ENCODE measurements at places on chromosomes 4 and X.

DNA sequence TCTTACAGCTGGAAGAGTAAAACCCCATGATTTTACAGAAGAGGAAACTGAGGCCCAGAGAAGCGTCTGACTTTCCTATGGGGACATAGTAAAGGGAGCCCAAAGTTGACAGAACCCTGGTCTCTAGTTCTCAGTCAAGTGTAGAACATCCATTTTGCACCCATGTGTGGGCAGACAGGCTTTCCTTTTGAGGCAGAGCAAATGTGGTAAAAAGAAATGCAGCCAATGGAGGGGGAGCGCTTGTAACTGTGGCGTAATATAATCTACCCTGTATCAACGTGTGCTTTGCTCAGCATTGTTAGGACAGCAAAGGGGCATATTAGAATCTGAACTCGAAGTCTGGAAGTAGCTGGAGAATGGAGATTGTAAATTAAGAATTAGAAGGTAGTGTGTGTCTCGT, 8.8 kb downstream of the MAMLD1 start:
- DNase-seq = no peak

DNA sequence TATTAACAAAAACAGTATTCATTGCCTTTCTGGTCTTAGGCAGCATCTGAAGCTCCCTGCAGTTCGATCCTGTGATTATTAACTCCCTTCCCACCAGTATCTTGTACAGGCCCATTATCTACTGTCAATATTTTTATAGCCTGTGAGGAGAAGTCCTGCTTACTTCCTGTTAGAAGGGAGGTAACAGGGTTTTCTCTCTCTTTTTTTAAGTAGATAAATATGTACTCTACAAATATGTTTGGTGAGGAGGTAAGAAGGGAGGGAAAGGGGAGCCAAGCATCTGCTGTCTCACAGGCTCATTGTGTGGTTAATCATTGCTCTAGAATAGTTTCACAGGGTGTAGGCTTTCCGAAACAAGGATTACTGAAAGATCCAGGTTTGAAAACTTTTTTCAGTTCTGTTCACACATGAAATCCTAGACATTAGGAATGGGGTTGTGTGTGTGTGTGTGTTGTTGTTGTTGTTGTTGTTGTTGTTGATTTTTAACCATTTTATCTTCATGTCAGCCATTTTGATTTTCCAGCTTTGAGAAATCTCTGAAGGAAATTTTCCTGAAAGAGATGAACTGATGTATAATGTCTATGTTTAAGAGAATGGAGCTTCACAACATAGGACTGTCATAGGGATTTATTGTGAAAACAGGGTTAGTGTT, 14.2 kb downstream of the ATOH1 start:
- no peak for DNase-seq

- DNase-seq = no peak
Observed at GRCh38 chrX:154401918-154402621, 3.9 kb downstream of the RPL10 start.

DNA sequence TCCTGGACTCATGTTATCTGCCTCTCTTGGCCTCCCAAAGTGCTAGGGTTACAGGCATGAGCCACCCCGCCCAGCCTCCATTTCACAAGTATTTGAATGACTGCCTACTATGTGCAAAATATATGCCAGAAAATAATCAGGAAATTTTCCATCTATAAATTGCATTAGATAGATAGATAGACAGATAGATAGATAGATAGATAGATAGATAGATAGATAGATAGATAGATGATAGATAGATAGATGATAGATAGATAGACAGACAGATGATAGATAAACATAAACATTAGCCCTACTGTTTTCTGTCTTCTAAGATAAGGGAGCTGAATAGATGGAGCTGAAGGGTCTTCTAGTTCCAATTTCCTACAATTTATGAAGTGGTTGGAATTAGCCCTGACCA, 87.4 kb upstream of the TRIM2 start:
- no peak for DNase-seq

GRCh38 chr4:133316909-133317308, 167.8 kb downstream of the PCDH10 start:
- DNase-seq = no peak

GRCh38 chrX:389021-389441, 2.3 kb upstream of the PPP2R3B start:
- DNase-seq = no peak

DNA sequence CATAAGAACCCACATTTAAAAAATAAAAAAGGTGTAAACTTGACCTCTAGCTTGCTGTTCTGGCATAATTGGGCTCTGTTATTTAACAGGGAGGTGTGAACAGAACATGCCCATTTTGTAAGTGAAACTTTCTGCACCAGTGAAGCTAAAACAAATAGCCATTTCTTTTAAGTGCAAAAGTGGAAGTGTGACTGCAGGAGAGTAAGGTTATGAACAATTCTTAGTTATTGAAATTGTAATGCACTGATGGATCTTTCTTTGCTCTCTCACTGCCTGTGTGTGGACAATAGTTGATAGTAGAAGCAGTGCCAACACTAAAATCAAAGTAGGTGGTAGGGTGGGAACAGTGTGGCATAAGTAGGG, 12.6 kb downstream of the P2RY10 start:
- DNase-seq = no peak

DNA sequence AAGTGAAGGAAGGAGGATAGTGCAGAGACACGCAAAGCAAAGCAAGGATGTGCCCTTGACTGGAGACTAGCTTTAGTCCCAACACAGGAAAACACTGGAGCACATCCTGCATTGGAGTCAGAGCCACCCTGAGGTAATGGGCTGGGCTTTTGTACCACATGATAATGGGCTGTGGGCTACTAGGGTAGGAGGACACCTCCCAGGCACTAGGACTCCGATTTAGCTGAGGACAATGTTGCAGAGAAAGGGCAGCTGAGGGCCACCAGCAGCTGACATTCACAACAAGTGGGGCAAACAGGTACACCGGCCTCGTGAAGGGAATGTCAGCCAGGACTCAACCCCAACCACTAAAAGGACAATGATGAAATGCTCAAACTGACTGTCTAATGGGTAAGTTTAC, 10.2 kb downstream of the SDAD1 start:
- no peak for DNase-seq

GRCh38 chr4:144901141-144901540, 196.9 kb downstream of the ANAPC10 start:
- no peak for DNase-seq

DNA sequence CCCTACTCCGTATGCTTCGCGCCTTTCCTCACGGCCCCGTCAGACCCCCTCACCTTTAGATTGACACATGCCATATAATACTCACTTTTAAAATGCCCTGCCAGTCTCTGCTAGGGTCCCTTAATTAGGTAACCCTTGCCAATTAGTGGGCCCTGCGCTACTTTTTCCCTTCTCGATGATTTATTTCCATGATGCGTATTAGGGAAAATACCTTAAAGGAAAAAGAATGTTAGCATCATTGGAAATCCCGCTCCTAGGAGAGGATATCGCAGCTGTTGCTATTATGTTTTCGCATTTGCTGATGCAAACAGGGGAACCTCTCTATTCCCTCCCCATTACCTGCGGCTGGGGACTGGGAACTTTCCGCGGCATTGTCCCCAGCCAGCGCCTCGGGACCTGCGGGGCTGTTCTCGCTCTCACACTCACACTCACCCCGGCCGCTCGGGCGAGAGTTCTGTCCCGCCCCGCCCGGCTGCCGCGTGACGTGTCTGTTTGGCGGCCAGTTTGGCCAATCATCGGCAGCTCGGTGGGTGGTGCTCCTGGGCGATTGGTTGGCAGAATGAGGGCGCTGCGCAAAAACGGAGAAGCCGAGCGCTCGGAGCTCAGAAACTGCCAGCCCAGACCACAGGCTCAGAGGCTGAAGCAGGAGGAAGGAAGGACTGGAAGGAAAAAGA, at the start of gene PCDH10:
Gene PCDH10 (plus strand): TSS at position 605 of the 674 bp plus-strand sequence. CDS start 847 bp downstream, outside the sequence.
- peak; percentile 89 for DNase-seq

- DNase-seq = no peak
Observed at GRCh38 chrX:92213786-92214185, 434.6 kb downstream of the PCDH11X start.

DNA sequence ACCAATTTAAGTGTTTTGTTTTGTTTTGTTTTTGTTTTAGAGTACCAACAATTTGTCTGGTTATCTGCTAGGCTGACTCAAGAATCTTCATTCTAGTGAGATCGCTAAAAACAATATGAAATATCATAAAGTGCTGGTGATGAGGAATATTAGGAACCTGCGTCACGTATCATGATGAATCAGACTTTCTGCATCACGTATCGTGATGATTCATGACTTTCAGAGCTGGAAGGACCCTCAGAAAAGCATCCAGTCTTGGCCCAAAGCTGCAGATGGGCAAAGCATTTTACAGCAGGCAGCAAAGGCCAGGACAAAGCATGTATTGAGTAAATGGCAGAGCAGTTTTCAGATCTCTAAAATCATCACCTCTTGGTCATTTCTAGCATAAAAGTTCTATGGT, 278.0 kb upstream of the BOD1L1 start:
- DNase-seq = no peak

DNA sequence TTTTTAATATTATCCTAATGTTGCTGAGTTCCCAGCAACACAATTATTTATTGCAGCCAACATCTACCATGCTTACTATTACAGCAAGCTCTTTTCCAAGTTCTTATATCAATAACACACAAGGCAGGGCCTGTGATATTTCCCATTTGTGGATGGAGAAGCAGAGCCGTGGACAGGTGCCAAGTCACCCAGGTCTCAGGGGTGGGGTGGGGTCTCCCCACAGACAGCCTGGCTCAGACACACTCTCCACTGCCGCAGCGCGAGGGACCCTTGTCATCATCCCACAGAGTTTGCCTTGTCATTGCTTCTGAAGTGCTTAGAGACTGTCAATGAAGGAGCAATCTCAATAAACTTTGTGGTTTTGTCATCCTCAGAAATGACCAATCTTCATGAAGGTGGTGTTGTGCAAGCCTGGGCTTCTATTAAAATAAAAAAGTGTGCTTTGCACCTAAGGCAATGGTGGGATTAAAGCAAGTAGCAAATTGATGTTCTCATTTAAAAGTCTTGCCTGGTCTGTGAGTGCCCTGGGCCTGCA, 76.1 kb downstream of the SORBS2 start:
- DNase-seq = no peak

- DNase-seq = no peak
Observed at GRCh38 chrX:17616936-17617335, 120.4 kb upstream of the SCML1 start.

- no peak for DNase-seq
Observed at GRCh38 chrX:17459661-17460060, 84.7 kb downstream of the NHS start.

DNA sequence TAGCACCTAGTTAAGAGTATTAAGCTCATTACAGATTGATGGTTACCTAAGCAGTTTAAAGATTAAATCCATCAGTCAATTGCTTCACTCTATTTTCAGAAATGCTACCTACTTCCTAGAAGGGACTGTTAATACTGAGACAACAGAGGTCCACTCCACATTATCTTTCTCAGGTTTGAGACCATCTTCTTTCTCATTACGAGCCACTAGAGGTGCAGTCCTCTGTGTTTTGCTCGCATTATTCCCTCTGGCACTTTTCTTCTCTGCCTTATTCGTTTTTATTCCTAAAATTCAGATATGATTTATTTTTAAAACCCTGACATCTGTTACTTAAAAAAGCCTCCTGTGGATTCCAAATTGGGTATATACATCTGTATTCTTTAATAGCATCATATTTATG, 459.1 kb downstream of the FSTL5 start:
- no peak for DNase-seq

DNA sequence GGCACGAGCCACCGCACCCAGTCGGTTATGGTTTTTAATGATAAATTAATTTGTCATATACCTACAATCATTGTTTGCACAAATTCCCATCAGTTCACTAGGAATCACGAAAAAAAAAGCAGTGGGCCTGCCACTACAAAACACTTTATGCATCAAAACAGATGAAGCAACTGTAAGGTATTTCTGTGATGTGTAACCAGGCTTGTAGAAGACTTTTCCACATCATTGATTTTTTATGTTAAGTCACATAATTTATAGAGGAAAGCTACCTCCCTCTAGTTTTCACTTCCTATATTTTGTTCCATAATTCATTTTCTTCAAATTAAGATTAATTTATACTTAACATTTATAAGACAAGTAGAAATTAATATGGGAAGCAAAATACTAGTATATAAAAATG, 6.7 kb upstream of the FAM200B start:
- DNase-seq = no peak

DNA sequence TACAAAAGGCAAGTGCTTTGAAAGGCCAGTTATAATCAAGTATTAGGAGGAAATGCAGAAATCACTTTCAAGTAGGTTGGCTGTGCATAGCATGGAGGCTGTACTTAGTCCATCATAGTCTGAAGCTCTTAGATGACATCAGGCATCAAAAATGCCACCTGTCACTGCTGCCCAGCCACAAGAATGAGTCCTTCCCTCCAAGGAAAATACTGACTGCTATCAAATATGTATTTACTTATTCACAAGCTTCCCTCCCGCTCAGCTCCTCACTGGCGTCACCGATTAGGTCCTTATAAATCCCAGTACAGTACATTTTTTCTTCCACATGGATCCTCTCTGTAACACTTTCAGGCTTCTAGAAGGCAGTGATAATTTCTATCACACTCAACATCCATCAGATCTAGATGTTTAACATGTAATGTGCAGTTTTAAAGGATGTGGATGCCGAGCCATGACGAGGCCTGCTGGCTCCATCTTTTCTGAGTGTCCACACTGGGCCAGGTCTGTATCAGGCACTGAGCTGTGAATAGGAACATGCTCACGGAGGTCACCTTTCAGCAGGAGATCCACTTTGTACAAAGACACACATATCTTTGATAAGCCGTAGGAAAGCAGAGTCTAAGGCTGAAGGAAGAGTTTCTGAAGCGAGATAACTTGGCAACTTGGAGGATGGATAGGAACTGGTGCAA, 121.9 kb downstream of the PALLD start:
- no peak for DNase-seq

DNA sequence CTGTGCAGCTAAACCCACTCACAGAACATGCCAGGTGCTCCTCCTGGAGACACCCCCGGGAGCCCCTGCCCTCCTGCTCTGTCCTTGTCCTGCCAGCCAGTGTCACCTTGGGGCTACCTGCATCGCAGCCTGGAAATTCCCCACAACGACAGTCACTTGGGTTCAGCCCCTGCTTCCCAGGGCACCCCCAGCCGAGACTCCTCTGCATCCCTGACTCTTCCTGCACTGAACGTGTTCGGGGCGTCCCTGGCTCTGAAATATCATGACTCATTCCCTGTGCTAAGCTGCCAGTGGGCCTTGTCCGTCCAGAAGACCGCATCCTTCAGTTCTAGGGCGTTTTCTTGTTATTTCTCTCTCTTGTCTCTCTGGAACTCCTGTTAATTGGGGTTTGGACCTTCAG, 5.8 kb downstream of the CFAP99 start:
- DNase-seq = no peak

- no peak for DNase-seq
Observed at GRCh38 chr4:7467471-7467870, 32.7 kb upstream of the PSAPL1 start.

DNA sequence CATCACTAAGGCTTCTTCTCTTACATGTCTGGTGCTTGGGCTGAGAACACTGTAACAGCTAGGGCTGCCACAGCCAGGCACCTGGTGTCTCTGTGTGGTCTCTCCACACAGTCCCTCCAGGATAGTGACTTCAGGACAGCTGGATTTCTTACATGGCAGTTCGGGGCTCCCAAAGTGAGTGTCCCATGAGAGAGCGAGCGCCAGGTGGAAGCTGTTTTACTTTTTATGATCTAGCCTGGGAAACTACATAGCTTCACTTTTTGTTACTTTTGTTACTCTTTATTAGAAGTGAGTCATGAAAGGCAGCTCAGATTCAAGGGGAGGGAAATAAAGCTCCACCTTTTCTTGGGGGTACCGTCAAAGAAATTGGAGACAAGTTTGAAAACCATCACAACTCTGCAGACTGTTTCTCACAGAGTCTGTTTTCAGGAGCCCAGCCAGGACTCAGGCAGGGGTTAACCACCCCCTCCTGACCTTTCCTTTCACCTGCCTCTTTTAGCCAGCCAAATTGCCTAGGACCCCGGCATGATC, 373.0 kb downstream of the MID1IP1 start:
- no peak for DNase-seq

Measured in ovary (tissue), 10 donors.